SK-MEL-5 (cell line): ENCODE measurements at places on chromosomes 12 and 14. TPM values are rescaled to one million over a fixed set of nuclear protein-coding genes. Genes with fewer than 3 reads are reported as not detected.

The AICDA gene
- 0.24 and 1.1 TPM in 2 replicates for total RNA-seq

The SLC41A2 gene
- 2.8 and 8.5 TPM in 2 replicates for total RNA-seq

The IL26 gene
- total RNA-seq: not detected in 2 replicates

- DNase-seq: no peak
Observed at GRCh38 chr14:24133735-24134134, 2.3 kb upstream of the PSME1 start.

DNA sequence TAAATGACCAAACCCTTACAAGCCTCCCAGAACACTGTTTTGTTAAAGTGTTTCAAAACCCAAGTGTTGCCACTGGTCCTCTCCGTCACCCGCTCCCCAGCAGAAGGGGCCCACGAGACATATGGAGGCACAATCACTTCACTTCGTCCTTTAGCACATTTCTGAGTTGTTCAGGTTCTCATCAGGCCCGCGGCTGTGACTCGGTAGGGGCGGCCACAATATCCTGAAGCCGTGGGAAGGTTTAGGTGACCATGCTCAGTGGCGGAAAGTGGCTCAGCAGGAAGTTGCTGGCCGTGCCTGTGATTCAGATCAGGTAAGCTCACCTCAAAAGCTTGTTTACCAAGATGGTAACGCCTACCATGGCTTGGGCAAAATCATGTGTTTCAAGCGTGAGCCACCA lies 227.5 kb downstream of the GLT1D1 start:
- DNase-seq: no peak

DNA sequence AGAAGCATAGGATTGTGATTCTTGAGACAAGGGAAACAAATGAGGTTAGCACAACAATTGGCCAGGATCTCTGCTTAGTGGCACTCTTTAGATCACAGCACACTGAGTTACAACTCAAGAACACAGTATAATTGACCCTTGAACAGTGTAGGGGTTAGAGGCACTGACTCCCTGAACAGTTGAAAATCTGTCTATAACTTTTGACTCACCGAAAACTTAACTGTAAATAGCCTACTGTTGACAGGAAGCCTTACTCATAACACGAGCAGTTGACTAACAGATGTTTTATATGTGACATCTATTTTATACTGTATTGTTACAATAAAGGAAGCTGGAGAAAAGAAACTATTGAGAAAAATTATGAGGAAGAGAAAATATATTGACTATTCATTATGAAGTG lies 296.1 kb downstream of the RERGL start:
- no peak for DNase-seq

- no peak for DNase-seq
Observed at GRCh38 chr12:78034025-78034424, 203.3 kb downstream of the NAV3 start.

DNA sequence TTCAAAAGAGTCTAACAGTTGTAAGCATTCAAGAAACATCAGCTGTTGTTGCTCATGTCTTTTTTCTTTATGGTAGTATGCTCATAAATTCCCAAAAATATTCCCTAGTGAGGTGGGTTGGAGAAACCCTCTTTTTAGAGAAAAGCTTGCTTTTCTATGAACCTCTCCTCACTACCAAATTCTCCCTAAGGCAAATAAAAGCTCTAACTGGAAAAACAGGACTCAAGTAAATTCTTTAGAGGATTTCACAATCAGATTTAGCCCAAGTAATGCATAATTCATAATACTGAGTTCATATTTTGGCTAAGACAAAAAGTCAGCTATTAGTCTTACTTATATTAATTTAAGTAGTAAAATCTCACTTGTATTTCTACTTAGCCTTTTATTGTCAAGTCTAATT lies 59.1 kb downstream of the DIO2 start:
- DNase-seq: no peak

GRCh38 chr12:44875417-44875953 lies 630 bp downstream of the NELL2 start:
- no peak for DNase-seq
